ENCODE measurements at places on chromosomes 2 and 18.

DNA sequence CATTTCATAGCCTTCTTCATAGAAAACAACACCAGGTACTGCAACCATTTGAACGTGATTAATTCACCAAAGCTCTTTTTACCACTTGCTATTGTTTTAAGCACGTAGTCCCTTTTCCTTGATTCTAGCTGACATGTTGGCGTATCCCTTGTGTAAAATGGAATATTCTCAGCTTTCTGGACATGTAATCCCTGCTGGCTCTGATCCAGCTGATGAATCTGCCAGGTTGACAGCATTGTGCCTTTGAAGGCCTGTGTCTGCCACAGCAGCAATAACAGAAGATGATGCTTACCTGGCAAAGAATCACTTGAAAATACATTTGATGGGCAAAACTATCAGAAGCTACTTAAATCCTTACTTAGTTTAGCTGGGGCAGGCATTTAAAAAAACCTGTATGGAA, 81.0 kb upstream of the CCDC150 start:
- DNase-seq: no peak

GRCh38 chr2:173419506-173419905, 64.8 kb downstream of the CDCA7 start:
- DNase-seq: peak; percentile 74

DNA sequence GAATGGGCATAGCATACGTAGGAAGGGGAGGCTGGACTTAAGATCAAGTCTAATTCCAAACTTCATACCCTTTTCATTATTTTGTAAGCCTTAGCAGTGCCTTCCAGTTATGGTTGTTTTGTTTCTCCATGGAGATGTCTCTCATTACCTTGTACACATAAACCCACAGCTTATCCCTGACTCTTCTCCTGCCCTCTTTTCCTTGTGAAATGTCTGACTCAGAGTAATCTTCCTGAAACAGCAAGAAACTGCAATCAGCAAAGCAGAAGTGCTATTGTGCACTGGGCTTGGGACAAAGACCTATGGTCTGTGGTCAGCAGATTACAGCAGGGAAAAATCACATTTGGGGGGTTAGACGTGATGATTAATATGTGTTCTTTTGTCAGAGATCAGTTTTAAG, 176.7 kb downstream of the IKZF2 start:
- DNase-seq: peak; percentile 62

GRCh38 chr2:30686000-30686399, 121.2 kb downstream of the CAPN13 start:
- no peak for DNase-seq

- no peak for DNase-seq
Observed at GRCh38 chr2:60092781-60093180, 460.7 kb downstream of the BCL11A start.

- peak; percentile 26 for DNase-seq
Observed at GRCh38 chr2:1140389-1141003, 189.8 kb downstream of the SNTG2 start.

DNA sequence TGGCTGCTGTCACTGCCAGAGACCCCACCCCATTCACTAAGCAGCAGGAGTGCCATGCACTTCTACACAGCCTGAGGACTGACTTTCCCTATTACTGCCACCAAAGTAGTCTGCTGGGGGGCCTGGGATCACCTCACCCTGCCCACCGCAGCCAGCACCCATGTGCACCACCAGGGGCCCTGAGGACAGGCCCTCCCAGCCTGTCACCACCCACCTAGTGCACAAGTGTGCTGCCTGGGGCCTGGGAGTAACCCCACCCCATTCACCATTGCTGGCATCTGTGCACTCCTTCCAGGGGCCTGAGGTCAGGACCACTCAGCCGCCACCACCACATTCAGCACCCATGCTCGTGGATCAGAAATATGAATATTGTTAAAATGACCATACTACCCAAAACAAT, 247.8 kb upstream of the NCKAP5 start:
- DNase-seq: no peak

DNA sequence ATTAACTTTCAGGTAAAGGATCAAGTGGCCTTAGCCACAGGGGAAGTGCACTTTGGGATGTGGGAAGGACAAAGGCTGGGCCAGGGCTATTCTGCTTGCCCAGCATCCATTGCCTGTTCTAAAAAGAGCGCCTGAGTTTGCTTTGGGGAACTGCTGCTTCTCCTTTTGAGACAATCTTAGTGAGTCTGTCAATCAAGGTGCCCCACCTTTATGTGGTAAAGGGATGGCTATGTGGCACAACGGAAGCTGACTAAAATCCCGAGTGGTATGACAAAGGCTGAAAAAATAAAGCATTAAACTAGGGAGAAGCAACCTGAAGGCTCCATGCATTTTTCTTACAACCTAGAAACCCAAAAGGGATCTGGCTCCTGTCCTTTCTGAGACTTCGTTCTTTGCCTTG, 540.5 kb downstream of the SLC4A3 start:
- no peak for DNase-seq

- DNase-seq: no peak
Observed at GRCh38 chr2:241356871-241357260, 781 bp downstream of the FARP2 start.

DNA sequence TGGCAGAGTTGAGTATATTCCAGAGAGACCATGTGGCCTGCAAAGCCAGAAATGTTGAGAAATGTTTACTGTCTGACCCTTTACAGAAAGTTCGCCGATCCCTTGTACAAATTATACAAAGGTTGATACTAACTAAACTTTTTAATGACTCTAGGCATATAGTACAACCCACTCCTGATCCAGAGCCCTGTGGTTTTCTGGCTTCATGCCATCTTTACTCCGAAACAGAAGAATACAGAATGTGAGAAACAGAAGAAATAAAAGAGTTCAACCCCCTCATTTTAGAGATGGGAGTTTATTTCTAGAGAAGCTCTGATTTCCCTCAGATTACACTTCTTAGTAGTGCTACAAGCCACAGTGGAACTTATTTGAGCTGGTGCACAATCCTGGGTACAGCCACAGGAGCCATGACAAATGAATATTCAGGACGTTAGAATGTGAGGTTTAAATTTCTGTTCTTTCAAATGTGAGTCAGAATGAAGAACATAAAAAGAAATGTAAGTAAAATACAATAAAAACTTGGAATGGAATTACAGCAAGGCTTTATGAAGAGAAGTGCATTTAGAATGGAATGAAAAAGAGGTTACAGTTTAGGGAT, 38.0 kb upstream of the SMCHD1 start:
- no peak for DNase-seq

- DNase-seq: no peak
Observed at GRCh38 chr18:55953326-55953725, 365.3 kb upstream of the TCF4 start.

Measured in MCF 10A (cell line).